ENCODE measurements at places on chromosomes 11 and 22. TPM values are rescaled to one million over a fixed set of nuclear protein-coding genes. Genes with fewer than 3 reads are reported as not detected.

Gene C1QTNF4
- 0.08 TPM for total RNA-seq

Gene GP1BB
- 2.8 TPM for total RNA-seq

Gene SYT13
- total RNA-seq = not detected

Gene AQP11
- 0.11 TPM for total RNA-seq

Gene MIAT
- 0.08 TPM for total RNA-seq

Gene ZNF215
- total RNA-seq = 3.8 TPM

Gene VSIG2
- not detected for total RNA-seq

Gene PGGHG
- 1.0 TPM for total RNA-seq

Gene F2
- 0.11 TPM for total RNA-seq

Gene MYBPC3
- total RNA-seq = not detected

Gene SELENOM
- 84.4 TPM for total RNA-seq

Gene ZC3H12C
- total RNA-seq = 5.6 TPM

Gene P2RX6
- 0.39 TPM for total RNA-seq

Gene NLRP10
- total RNA-seq = 0.08 TPM

Gene PDE2A
- total RNA-seq = 1.5 TPM

Gene TRPM5
- total RNA-seq = not detected

Gene EMSY
- 5.5 TPM for total RNA-seq

Gene KCNQ1OT1
- 0.31 TPM for total RNA-seq

Gene SLC7A4
- 0.47 TPM for total RNA-seq

Gene SLC36A4
- 11.7 TPM for total RNA-seq

Gene OR52N4
- not detected for total RNA-seq

Gene OR2AG2
- 0.11 TPM for total RNA-seq

Gene LRRC32
- total RNA-seq = not detected

Gene MS4A6A
- not detected for total RNA-seq

Gene TEX12
- total RNA-seq = not detected

Gene DKK3
- total RNA-seq = 315 TPM

Gene ZNRD2
- 66.4 TPM for total RNA-seq

Gene BTG4
- total RNA-seq = not detected

Measured in hair follicular keratinocyte (primary cell).